ENCODE measurements at places on chromosomes 3 and 15.

DNA sequence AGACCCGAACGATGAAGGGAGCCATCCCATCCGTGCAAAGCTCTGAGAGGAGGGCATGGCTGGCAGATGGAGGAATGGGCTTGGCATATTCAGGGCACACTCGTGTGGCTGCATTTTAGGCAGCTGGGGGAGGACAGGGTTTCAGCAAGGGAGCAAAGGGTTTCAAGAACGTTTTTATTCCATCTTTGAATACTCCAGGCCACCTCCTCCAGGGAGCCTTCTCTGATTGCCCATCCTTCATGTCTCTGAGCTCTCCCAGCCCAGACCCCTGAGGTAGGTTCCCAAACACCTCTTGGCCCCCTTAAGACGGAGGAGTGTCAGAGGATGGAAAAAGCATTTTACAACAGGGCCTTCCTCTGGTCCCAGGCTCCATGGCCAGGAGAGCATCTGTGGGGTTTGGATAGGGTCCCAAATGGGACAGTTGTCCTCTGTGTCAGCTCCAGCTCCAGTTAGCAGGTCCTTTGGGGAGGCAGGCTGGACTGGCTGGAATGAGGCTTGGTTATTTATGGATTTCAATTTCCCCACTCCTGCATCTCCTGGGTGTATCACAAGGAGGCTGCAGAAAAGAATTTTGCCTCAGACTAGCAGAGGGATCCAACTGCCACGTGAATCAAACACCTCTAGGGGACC, 17.7 kb upstream of the SLC6A1 start:
- no peak for DNase-seq

DNA sequence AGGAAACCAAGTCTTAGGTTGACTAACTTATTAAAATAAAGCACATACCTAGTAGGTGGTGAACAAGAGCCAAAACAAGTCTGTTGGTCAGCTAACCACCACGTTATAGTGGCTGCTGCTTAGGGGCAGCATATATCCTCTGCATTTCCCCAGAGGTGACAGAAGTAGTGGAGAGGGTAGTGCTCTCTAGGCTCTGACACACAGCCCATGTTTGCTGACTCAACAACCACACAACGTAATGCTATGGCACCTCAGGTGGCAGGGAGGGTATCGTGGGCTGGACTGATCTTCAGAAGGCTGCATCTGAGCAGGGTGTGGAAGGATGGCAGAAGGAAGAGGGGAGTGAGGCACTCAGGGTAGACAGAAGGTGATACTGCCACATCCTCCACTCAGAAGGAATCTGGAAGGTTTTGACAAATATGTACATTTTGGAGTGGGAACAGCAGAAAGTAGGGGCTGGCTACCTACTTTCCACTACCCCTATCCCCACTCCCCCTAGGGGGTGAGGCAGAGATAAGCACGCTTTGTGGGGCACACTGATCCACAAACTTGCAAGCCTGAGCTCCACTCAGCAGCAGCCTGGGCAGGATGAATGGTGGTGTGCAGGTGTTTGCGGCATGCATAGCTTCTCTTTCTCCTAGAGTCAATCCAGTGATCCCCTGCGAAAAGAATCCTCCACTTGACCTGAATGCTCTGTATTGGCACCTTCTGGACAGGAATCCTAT, 178.1 kb downstream of the RORA start:
- DNase-seq: no peak

DNA sequence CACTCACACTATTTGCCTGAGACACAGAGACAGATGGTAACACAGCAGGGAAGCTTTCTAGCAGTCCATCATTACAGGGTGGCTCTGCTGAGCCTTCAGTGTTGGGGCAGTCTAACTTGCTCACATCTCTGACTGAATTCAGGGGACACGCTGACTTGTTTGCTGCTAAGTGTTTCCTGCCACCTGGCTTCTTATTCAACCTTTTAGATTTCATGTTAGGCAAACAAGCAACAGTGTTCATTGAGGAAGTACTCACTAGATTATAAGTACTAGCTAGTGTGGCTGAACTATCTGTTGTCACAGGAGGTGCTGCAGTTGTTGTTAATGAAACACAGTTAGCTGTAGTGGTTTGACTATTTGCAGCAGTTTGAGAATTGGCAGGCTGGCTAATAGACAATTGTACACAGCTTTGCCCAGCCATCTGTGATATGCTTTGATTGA, 37.3 kb downstream of the USF3 start:
- DNase-seq: no peak

DNA sequence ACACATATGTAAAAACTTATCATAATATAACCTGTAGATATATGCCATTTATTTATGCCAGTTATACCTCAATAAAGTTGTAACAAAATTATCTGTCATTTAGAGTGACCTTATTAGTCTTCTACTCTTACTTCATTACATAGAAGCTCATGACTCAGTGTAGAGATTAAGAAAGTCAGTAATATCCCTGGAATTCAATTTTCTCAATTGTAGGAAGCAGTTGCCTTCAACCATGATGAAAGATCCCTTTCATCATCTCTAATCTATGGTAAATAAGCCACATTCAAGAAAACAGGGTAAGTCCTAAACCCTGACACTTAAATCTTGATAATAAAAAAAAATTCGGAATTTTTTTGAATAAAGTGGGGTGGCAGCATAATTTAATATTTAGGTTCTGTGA, 216.5 kb upstream of the PEX5L start:
- no peak for DNase-seq

DNA sequence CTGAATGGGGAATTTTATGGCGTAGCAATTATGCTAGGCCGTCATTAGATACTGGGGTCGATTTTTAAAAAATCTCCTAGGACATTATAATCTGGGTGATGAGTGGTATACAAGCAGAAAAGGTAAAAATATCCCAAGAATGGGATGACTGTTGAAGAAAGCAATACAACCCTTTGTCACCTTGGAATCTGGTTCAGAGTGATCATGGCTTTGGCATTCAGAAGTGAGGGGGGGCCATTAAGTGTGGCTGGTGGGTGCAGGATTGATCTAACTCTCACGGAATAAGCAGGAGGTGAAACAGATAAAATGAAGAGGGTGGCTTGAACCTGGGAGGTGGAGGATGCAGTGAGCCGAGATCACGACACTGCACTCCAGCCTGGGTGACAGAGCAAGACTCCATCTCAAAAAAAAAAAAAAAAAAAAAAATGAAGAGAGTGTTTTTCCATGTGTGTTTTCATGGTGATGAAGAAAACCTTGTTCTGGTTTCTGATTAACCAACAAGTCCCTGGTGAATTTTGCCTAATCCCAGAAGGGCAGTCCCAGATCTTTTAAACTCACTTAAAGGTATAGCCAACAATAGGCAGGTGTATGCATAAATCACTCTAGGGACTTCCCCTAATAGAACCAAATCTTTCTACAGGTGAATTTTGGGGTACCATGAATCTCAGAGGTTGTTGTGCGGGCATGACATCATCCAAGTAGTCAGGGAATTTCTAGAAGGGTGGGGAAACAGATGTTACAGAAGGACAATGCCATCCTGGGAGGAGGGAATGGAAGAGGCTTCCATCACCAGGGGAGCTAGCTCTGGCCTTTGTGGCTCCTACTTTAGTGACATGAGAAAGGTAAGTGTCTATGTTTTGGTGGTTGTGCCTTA, 3.1 kb upstream of the RAD54L2 start:
- DNase-seq: no peak

- DNase-seq: peak; percentile 30
Measured at GRCh38 chr15:62068071-62068809, 1.5 kb downstream of the C2CD4A start.

DNA sequence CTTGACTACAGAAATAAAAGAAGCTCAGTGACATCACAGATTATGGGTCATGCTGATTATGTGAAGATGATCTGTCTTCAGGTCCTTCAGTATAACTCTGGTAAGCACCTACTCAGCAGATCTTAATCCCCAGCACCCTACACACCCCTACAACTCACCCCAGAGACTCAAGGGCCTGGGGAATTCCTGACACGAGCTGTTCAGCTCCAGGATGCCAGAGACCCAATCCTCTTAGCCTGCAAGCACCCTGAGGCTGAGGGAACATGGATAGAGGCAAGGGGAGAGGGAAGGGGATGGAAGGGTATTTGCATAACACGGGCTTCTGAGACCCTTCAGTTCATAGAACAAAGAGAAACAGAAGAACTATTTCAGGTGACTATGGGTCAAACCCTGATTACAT, 13.0 kb downstream of the GLB1 start:
- no peak for DNase-seq

DNA sequence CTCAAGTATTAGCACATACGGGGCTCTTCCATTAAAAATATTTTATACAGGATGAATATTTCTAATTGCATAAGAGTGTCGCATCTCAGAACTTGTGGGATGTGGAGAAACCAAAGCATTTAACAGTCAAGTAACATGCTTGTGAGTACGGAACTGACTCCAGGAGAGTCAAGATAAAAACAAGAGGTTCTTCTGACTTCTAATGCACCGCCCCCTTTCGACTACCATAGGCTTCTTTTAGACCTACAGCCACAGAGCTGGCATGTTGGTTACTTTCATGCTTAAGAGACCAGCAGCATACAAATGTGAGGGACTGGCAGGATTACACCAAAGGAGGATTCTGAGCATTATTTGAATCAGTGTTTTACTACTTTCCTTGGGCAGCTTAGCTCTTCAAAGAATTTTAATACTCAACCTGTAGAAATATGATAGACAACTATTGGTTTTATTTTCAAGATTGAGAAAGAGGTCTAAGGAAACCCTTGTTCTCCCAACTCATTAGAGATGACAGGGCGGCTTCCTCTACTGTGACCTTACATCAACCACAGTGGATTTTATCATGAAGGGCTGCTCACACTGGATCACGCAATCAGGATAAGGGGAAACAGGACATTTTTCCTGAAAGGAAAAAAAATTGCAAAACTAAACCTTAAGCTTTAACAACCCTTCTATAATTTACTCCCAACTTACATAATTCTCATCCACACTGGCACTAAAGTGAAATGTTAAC, 14.0 kb downstream of the ETV5 start:
- no peak for DNase-seq

- DNase-seq: peak; percentile 35
Measured at GRCh38 chr15:29031502-29032228, 145.9 kb downstream of the APBA2 start.

- DNase-seq: peak; percentile 67
Measured at GRCh38 chr3:66407611-66408218, 93.1 kb downstream of the LRIG1 start.

- no peak for DNase-seq
Measured at GRCh38 chr3:127684871-127685707, 12.3 kb downstream of the ABTB1 start.
